ENCODE measurements at places on chromosomes 4 and X.

DNA sequence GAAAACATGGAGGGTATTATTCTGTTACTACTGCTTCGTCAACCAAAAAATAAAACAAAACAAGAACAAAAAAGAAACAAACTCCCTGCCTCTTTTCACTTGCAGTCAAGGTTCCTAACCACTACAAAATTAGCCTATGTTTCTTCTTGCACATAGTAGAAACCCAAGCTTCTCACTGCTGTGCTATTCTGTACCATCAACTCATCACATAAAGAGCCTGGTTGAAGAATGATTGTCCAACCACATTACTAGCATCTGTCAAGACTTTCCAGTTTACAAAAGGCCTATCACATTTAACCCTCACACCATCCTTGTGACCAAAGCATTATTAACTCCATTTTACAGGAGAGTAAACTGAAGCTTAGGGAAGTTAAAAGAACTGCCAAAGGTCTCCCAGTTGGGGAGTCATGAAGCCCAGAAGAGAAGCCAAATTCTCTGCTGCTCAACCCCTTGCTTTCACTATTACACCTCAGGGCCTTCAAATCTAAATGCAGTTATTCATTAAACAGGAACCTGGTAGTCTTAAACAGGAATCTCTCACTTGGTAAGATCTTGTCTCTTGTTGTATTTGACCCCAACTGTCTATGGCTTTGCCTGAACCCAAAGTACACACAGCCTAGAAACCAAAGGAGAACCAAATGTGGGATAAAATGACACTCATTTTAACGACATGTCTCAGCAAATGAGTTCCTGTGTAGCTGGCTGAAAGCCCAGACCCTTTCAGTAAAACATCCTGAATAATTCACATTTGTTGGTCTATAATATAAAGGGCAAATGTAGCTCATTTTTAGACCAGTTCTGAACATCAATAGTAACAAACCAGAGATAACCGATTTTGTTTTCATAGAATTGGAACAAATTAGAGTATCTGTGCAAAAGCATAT is 8.6 kb downstream of the F9 start:
- no peak for DNase-seq

GRCh38 chr4:7630568-7631287 is 196.0 kb upstream of the PSAPL1 start:
- no peak for DNase-seq

- DNase-seq = no peak
These were observed 98.6 kb downstream of the MGST2 start for GRCh38 chr4:139764182-139764581.

DNA sequence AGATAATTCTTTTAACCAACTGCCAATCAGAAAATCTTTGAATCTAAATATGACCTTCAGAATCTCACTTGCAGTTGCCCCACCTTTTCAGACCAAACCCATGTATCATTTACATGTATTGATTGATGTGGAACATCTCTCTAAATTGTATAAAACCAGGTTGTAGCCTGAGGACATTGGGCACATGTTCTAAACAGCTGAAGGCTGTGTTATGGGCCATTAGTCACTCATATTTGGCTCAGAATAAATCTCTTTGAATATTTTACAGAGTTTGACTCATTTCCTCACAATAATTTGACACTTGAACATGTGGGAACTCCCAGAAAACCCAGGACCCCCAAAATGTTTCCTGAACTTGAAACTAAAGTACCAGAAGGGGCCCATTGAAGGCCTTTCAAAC is 58.7 kb downstream of the UGT2B10 start:
- DNase-seq = no peak

- DNase-seq = no peak
These were observed 174.2 kb downstream of the HHIP start for GRCh38 chr4:144820011-144820727.

GRCh38 chr4:16668488-16668887 is 230.0 kb downstream of the LDB2 start:
- no peak for DNase-seq

DNA sequence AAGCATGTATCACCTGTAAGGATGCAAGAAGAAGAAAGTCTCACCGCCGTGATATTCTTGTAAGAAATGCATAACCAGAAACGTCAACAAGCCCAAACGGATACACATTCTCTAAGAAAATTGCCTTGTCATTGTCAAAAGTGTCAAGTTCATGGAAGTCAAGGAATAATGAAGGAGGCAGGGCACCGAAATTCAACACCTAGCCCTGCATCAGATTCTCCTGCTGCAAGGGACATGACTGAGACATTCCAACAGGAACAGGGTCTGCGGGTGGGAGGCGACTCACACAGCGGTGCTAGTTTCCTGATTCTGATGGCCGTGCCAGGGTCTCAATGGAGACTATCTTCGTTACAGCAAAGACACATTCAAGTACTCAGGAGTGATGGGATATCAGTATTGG is 26.7 kb downstream of the IRF2 start:
- DNase-seq = no peak

All from CD8-positive, alpha-beta T cell (primary cell).